Activated CD4-positive, alpha-beta T cell treated with anti-CD3 and anti-CD28 coated beads, Interleukin-2, amount 10 ng/mL, durations not matched to agents 7 days and 5 days (primary cell): ENCODE measurements at places on chromosomes 16 and 17.

- DNase-seq = no peak
These were observed 1.1 kb downstream of the CES2 start for GRCh38 chr16:66936462-66936861.

DNA sequence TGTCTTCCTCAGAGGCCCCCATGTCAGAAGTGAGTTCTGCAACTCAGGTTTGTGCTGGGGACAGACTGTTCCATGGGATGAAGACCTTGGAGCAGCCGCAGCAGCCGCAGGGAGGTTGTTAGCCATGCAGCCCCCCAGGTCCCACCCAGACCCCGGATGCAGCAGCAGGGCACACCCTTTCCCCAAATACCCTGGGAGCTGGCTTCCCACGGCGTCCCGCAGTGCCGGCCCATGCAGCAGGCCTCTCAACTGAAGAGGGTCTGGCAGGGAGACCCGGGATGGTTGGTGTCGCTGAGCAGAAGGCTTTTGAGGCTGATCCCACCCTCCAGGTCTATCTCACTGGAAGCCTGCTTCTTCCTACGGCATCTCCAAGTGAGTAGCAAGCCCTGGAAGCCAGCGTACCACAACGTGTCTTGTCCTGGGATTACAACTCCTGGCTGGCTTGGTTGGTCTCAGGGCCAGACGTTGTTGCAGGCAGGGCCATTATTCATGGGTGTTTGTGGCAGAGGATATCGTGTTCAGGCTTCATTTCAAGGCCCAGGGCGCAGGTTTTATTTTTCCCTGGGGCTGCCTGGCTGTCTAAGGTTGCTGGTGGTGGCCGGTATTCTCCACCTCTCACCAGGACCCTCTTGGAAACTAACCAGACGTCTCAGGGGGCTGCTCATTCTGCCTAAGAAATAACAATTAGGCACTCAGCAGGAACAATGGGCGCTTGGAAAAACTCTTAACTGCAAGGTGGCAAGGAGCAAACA is 223.2 kb downstream of the C16orf95 start:
- DNase-seq = no peak

DNA sequence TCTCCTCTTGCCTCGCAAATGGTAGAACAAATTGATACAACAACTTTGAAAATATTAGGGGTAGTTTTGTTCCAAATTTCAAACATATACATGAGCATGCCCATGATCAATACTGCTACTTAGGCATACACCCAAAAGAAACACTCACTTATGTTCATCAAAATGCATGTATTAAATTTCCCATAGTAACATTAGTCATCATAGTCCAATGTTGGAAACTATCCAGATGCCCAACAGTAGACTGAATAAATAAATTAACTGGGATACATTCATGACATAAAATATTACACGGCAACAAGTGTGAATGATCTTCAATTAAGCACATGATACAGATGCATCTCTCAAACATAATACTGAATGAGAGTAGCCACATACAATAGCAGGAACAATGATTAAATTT is 391.6 kb downstream of the CDH11 start:
- no peak for DNase-seq

DNA sequence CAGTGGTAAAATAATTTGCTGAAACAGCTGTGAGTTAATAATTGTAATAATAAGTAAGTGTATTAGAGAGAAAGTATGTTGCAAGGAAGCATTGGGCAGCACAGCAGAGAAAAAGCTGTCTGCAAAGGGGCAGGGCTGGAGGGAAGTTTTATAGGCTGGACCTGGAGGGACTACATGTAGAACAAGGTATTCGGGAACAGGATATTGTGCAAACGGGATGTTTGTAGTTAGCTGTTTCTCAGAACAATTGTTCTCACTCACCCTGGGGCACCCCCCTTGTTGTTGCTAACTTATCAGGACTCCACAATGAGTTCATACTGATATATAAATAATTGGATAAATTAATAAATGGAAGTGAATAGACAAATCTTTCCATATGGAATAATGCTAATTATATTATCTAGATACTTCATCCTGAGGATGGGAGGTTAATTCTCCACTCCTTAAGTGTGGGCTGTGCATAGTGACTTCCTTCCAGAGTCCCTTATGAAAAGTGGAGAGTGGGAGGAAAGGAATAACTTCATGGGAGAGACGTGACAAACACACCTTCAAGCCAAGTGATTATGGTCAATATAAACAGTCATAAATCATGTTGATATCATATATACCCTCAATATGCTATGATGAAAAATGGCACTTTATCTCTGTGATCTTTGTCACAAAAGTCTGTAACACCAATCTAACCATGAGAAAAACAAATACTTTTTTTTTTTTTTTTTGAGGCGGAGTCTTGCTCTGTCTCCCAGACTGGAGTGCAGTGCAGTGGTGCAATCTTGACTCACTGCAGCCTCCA is 85.4 kb downstream of the PPM1E start:
- DNase-seq = no peak

DNA sequence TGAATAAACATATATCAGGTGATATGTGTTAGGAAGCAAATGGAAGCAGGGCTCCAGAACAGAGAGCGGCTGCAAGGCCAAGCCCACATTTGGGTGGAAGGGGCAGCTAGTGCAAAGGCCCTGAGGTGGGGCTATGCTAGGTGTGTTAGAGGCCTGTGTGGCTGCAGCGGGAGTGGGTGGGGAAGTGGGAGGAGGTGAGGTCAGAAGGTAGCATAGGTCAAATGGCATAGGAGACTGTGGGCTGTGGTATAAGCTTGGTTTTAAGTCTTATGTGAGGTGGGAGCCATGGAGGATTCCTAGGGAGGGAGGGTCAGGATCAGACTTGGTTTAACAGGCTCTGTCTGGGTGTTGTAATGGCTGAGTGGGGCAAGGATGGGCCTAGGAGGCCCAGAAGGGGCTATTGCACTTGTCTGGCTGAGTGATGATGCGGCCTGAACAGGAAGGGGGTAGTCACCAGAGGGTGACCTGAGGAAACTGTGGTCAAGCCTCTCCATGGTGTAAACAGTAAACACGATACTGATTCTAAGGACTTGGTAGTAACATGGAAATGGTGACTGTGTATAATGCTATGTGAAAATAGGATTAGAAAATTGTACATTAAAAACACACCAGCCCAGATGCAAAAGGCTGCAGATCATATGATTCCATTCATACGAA is 31.1 kb downstream of the RAI1 start:
- DNase-seq = no peak

DNA sequence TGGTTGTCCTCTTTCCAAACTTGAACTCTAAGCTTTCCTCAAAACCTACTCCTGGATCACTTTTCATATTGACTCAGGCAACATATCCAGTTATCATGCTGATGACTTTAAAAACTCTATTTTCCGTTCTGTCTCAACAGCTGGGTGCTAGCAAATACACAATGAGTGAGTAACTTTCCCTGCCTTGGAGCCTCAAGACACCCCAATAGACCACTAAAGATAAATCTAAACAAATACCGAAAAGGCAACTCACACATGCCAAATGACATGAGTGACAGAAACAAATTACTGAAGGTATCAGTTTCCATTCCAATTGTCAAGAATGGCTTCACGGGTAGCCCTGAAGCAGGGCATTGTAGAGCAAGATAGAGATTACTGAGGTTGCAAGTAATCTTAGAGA is 15.7 kb upstream of the TMEM101 start:
- DNase-seq = no peak

DNA sequence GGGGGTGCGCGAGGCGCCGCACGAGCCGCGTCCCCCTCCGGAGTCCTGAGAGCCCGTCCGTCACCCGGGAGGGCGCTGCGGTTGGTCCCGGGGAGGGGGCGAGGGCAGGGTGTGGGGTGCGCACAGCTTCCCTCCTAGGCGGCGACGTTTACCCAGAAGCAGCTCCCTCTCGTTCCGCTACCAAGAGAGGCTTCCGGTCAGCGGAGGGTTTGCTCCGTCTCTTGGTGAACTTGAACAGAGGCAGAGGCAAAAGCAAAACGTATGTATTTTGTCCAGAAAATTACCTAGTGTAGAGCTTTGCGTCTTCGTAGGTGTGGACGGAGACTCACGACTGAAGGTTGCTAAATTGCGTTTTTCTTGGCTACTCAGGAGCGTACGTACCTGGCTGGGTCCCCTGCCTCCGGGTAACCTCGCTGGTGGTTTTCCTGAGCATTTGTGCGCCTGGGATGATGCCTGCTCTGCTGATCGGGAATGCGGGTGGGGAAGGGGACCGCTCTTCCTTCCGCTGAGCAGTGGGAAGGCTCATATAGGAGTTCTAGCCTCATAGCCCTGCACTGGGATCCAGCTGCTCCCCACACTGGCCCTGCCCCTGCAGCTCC is 833 bp downstream of the WSCD1 start:
- no peak for DNase-seq

GRCh38 chr17:55794725-55795482 is 44.1 kb downstream of the PCTP start:
- no peak for DNase-seq

DNA sequence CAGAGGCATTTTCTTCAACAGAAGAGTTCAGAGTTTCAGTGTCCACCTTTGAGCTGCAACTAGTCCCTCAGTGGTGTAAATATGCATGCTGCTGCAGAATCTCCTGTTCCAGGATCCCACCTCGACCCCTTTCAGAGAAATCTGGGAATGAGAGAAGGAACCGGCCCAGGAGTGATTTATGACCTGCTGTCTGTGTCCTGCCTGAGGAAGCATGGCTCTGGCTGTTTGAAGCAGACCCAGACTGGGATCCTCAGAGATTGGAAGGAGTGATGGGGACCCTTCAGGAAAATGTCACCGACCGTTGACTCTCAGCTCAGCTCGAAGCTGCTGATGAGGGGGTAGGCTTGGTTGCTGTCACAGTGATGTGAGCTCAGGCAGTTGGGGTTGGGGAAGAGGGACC is 8.4 kb upstream of the MAF start:
- no peak for DNase-seq

DNA sequence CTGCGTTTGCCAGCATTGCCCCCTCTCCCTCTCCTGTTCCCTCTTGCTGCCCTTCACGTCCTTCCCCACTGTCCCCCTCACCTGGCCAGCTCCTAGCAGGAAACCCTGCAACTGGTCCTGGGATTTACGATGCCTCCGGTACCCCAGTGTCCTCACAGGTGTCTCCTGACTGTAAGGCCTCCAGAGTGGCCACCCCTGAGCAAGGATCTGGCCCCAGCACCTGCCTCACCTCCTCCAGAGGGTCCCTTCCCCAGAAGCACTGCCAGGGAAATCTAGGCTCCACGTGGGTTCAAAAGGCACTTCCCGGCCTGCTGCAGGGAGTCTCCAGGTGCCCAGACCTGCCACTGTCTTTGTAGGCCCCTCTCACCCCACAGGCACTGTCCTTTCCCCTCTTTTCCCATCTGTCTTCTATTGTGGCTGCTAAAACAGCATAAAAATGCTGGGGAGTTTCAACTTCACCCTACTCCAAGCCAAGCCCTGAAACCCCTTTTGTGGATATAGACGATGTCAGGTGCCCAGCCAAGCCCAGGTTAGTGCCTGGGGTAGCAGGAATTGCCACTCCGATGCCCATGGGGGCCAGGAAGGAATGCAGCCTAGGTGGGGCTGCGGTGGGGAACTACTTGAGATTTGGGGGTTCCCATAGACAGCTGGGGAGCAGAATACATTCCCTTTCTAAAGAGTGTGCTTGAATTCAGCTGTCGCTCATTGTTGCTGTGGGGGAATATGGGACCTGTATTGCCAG is 25.7 kb downstream of the RAB11FIP4 start:
- DNase-seq = no peak

GRCh38 chr16:12349936-12350850 is 373.7 kb downstream of the SNX29 start:
- DNase-seq = no peak

DNA sequence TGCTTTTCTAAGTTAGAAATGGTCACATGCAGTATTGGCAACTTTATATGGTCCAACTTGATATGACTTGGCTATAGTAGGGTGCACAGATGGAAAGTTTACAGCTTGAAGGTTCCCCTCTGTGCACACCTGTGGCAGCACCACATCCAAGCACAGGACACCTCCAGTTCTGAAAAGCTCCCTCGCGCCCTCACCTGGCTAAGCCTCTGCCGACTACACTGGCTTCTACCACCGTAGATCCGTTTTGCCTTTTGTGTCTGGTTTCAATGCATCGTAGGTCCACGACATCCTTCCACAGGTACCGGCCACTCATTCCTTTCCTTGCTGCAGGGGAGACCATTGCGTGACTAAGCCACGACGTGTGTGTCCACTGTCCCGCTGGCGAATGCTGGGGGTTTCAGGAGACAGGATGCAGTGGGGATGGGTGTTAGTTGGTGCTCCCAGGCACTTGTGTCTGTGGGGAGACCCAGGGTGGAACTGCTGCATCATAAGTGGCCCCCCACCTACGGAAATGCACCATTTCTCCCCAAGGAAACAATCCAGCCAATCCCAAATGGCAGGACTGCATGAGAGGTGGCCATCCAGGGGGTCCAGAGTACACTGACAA is 4.9 kb upstream of the RASD1 start:
- peak; percentile 47 for DNase-seq

DNA sequence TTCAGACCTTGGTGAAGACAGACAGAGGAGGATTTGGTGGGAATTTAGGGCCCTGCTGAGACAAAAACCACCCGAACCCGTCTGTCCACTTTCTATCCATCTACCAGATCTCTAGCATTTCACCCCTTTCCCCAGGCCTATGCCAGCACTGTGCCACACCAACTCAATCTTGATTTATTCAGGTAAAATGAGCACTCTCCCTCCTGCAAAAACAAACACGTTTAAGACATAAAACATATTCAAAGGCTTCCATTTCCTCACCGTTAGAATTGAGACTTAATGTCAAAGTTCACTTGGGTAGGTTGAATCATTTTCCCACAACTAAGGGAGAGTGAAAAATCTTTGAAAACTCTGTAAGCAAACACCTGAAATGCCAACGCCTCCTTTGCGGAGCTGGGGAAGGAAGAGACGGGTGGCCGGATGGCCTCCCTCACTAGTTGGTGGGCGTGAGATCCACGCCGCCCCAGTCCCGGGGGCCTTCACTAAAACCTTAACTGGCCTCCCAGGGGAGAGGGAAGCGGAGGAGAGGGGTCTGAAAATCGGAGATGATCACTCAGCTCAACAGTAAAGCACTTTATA is 862 bp downstream of the DCAKD start:
- DNase-seq = peak; percentile 46

DNA sequence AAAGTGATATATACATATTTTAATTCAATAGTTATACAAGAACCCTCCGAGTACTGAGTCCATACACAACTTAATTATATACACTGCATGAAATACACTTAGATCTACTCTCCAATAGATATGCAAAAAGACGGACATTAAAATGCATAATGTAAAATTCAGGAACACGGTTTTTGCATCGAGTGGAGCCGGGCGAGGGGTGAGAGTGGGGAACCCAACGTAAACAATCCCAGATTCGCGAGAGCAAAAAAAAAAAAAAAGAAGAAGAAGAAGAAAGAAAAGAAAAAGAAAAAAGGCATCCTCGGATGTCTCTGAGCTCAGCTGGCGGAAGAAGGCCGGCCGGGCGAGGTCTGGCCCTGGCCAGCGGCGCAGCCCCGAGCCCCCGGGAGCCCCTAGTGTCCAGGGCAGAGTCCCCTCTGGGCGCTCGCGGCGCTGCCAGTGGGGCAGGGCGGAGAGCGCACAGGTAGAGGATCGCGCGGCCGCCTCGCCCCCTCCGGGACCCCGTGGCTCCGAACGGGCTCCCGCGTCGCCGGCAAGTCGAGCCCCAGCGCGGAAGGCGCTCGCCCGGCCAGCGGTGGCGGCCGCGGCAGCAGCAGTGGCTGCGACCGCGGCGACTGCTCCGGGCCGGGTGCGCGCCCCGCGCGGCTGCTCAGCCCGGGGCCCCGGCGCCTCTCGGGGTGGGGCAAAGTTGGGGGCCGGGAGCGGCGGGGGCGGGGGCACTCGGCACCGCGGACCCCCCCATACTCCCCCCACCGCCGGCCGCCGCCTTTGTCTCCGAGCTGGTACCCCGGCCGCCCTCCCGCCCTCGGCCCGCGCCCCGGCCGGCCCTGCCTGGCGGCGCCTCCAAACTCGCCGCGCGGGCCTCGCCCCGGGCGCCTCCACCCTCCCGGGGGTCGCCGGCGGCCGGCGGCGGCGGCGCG is 9.6 kb upstream of the ZFHX3 start:
- no peak for DNase-seq
